GM18507 (cell line): ENCODE measurements at places on chromosomes 2 and 18.

DNA sequence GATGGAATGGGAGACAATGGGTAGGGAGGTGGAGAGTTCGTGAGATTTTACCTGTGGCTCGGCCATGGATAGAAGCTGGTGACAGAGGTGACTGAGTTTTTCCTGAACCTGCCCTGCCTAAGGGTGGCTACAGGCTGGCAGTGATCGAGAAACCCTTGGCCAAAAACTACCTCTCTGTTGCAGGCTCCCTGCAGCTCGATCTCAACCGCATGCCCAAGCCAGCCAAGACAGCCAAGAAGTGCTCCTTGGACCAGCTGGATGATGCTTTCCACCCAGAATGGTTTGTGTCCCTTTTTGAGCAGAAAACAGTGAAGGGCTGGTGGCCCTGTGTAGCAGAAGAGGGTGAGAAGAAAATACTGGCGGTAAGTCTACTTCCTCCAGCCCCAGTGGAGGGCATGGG lies 225.5 kb downstream of the DYSF start:
- no peak for DNase-seq

GRCh38 chr18:36661999-36662398 lies 166.8 kb downstream of the TPGS2 start:
- DNase-seq = no peak

- DNase-seq = no peak
Measured at GRCh38 chr2:234968631-234969305, 17.0 kb downstream of the SH3BP4 start.

DNA sequence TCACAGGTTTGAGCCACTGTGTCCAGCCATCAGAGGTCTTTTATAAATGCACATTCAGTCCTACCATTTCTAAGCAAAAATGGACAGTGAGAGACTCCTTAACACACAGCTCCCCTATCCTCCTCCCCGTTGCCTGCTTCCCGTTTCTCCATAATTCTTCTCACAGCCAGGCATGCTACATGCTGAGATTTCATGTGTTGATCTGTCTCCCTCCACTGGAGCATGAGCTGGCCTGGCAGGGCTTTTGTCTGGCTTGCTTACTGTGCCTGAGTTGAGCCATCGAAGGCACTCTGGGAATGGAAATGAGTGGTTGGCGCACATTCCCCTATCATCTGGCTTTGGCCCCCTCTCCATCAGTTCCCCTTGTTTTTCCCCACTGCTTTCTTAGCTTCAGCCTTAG lies 413.5 kb downstream of the PTPRM start:
- DNase-seq = no peak
